Ovary (tissue), 10 donors: ENCODE measurements at places on chromosomes 3 and 15. TPM values are rescaled to one million over a fixed set of nuclear protein-coding genes. Genes with fewer than 3 reads are reported as not detected.

DNA sequence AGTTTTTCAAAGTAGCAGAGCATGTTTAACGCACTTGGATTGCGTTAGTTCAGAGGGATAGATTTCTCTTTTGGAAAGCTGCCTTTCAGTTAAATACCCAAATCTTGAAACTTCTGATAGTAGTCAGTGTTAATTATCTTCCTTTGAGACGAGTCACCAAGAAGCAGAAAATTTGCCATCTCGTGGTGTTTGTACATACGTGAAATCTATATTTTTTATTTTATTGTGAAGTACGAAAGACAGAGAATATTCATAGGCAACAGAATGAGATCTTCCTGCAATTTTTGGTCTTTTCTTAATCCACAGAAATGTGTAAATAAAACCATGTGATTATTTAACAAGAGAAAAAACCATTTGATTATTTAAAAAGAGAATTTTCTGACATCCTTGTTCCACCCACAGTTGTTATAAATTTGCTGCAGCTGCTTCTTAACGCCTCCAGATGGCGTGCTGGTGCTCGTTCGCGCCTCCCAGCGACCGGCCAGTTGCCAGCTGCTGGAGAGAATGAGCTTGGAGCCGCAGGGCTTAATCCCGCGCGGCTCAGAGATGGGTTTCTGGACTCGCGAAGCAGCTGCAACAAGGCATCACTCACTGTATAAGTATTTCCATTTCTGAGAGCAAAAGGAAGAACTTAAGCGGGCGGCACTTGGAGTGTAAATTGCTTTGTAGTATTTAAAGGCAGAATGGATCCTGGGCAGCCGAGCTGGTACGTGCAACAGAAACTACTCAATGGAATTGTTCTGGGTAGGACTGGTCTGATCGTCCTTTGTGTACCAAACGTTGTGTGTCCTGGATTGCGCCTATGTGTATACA lies 10.5 kb upstream of the SLITRK3 start:
- DNase-seq: peak; percentile 58

GRCh38 chr3:150680562-150680961 lies 23.2 kb downstream of the ERICH6 start:
- no peak for DNase-seq

IL5RA gene
- polyA plus RNA-seq: 0.63 TPM

KNL1 gene
- polyA plus RNA-seq: 0.15 TPM

GRCh38 chr3:156782319-156782718 lies 43.8 kb upstream of the LEKR1 start:
- no peak for DNase-seq

GRCh38 chr3:97464035-97464434 lies 300.5 kb upstream of the ARL6 start:
- no peak for DNase-seq

DNA sequence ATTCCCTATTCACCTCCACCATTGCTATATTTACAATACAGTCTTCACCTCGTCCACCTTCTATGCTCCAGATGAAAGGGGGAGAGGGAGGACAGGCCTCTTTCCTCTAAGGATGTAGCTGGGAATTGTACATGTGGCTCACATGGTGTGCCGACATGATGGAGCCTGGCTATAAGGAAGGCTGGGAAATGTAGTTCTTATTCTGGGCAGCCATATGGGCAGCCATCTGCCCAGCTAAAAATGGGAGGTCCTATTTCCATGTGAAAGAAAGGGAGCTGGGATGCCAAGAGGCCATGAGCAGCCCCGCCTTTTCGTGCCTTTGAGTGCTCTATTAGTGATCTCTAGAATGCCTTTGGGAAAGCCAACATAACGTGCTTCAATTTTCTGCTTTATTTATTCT lies 27.1 kb upstream of the MGLL start:
- DNase-seq: no peak

GRCh38 chr15:75508840-75509532 lies 57.5 kb upstream of the SIN3A start:
- no peak for DNase-seq

DNA sequence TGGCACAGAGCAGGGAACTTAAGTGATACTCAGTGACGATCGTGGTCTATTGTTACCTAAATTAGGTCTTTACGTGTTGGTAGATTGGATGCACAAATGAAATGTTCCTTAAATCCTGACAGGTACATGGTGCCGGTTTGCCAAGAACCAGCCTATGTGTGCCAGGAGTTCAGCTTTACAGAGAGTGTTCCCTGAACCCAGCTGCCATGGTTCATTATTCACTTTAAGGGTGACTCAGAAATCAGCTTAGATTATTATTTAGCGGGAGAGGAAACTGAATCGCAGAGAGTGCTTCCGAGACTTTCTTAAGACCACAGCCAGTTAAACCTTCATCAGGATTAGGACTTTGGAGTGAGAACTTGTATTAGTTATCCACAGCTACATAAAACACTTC lies 21.5 kb downstream of the FAM43A start:
- DNase-seq: no peak

CLDN16 gene
- 0.08 TPM for polyA plus RNA-seq

- DNase-seq: no peak
These were observed 21.0 kb upstream of the FAM174B start for GRCh38 chr15:92676561-92676960.

DNA sequence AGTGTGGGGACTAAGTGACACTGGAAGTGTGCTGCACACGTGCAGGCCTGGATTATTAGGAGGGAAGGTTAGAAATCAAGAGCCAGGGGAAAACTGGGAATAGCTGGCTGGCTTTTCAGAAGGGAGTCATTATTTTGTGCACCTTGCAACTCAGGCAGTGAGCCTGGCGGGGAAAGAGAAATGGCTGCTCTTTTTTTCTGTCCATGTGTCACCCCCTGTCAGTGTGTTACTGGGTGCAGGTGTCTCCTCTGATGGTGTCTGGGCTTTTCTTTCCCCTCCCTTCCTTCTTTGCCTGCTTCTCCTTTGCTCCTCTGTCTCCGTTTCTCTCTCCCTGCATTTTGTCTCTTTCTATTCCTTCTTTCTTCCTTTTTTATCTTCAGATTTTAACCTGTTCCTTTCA lies 130.7 kb downstream of the APBA2 start:
- no peak for DNase-seq

- no peak for DNase-seq
These were observed 240.0 kb downstream of the THRB start for GRCh38 chr3:24254649-24255048.

DNA sequence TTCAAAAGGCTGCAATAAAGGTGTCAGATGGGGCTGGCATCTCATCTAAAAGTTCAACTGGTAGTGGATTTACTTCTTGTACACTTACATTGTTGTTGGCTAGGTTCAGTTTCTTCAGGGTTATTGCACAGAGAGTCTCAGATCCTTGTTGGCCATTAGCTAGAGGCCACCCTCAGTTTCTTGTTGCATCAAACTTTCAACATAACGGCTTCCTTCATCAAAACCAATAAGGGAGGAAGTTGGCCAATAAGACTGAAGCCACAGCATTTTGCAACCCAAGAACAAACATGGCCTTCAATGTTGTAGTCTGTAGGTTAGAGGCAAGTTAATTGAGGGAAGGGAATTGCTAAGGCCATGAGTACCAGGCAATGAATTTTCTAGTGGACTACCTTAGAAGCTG lies 218.0 kb downstream of the ZBBX start:
- DNase-seq: no peak

DISP2 gene
- 8.2 TPM for polyA plus RNA-seq

ROBO2 gene
- 7.3 TPM for polyA plus RNA-seq

IL12A gene
- polyA plus RNA-seq: 0.33 TPM

GRCh38 chr3:57434041-57434440 lies 110.1 kb downstream of the DNAH12 start:
- no peak for DNase-seq

SLC22A14 gene
- 0.55 TPM for polyA plus RNA-seq

SMCO1 gene
- polyA plus RNA-seq: not detected

BFSP2 gene
- polyA plus RNA-seq: not detected

- no peak for DNase-seq
These were observed 96.4 kb downstream of the IL12A start for GRCh38 chr3:160084998-160085397.

EPHB3 gene
- polyA plus RNA-seq: 2.1 TPM

MITF gene
- polyA plus RNA-seq: 37.1 TPM

DNA sequence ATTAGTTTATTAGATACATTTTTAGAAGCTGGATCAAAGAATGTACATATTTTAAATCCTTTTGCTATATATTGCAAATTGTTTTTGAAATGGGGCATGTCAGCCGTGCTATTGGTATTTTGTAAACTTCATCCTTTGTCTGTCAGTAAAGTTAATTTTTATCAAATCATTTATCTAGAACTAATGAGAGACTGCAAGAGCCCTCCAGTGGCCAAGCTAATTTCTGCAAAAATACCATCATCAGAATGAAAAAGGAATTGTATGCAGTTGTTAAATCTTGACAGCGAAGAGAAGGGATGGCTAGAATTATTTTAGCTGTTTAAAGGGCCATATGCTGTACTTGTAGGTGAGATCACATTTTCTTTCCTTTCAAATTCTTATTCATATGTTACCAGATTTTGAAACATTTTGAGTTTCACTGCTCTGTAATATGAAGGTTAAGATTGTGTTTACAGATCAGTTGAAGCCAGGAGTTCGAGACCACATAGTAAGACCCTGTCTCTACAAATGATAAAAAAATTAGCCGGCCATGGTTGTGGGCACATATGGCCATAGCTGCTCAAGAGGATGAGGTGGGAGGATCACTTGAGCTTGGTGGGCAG lies 8.1 kb upstream of the CLDN11 start:
- no peak for DNase-seq

GRCh38 chr3:4709341-4709740 lies 216.2 kb downstream of the ITPR1 start:
- DNase-seq: no peak

GRCh38 chr3:172279191-172279640 lies 169.0 kb downstream of the GHSR start:
- no peak for DNase-seq

CCR1 gene
- 2.1 TPM for polyA plus RNA-seq

- no peak for DNase-seq
These were observed 14.3 kb upstream of the ABHD5 start for GRCh38 chr3:43676441-43676840.

DNA sequence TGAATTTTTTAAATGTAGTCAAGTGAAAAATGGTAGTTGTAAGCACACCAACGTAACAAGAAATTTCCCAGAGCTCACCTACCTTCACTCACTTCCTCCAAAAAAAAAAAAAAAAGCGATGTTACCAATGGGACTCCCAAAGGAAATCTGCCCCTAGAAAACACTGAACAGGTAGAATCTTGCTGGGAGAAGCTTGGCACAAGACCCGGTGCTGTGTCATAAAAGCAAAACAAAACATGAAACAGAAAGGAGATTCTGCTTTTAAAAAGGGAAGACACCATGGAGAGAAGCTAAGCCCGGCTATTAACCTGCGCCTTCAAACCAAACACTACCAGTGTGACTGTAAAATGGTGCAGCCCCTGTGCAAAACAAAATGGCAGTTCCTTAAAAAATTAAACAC lies 40.5 kb downstream of the PGPEP1L start:
- DNase-seq: no peak

GRCh38 chr3:73451301-73451944 lies 173.3 kb downstream of the PDZRN3 start:
- no peak for DNase-seq

DNA sequence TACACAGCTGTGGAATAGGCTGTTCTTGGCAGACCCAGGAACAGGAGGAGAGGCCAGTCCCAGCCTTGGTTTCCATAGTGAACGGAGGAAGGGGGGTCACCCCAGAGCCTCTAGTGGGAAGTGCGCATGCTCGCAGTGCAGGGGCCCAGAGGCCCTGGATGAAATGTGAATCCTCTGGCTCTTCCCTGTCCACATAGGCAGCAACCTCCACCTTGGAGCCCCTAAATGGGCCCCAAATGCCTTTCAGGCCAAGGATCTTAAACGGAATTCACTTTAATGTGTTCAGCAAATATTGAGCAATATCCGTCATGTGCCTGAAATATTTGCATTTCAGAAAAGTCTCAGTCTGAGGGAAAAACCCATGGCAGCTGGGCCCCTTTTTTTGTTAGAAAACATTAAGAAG lies 3.3 kb upstream of the NDN start:
- peak; percentile 82 for DNase-seq

DNA sequence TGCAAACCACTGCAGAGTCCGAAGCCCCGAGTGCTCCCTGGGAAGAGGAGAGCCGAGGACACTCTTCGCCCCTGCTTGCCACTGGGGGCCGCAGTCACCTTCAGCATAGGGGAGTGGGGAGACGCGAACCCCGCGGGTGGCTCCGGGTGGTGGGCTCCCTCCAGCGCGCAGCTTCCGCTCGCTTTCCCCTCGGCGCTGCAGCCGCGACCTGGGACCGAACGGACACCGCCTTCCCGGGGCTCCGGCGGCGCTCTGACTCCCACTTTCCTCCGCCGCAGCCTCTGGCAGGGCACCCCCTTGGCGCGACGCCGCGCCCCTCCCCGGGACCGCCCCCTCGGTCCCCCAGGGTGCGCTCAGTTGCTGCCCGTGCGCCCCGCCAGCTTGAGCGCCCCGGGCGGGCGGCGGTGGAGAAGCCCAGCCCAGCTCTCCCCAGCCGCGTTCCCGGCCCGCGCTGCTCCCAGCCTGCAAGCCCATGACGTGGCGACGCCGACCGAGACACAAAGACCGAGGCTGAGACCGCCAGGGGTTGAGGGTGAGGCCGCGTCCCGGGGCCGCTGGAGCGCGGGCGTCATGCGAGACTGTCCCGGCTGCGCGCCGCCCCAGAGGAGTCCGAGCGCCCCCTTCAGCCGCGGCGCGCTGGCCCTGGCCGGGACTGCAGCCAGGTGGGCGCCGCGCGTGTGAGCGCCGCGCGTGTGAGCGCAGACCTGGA lies at the start of gene MINAR1:
Gene MINAR1 (plus strand): TSS at position 701 of the 709 bp plus-strand sequence. CDS start 23,812 bp downstream, outside the sequence.
- DNase-seq: no peak

CPNE9 gene
- not detected for polyA plus RNA-seq

SPESP1 gene
- 3.0 TPM for polyA plus RNA-seq

DNA sequence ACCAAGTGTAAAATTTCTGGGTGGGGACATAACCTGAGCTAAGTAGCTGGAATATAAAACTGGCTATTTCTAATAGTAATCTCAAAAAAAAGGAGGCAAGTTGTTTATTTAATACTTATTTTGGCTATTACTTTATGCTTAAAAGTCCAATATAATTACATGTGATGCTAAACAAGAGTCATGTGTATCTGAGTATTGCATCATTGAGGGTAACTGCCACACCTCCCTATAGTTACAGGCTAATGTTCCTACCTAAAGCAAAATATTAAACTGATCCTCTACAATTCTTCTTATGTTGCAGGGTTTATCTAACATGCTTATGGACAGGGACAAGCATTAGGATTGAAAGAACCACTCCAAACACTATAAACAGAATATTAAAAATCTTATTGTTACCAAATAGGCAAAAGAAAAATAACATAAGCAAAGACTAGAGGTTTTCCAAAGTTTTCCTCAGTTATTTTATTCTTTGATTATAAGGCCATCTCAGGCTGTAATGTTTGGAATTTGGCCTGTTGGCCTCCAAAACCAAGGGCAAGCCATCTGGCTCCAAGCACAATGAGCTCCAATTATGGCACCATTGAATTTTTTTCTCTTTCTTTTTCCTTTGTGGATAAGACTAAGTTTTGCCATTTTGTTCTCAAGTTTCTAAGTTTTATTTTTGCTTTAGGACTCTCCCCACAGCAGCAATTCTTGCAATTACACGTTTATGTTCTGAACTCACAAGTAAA lies 75.8 kb upstream of the ABI3BP start:
- DNase-seq: no peak

TMC3 gene
- polyA plus RNA-seq: not detected

SV2B gene
- 0.93 TPM for polyA plus RNA-seq
